ENCODE measurements at places on chromosomes 13 and 19. TPM values are rescaled to one million over a fixed set of nuclear protein-coding genes. Genes with fewer than 3 reads are reported as not detected.

Gene SYNGR4
- not detected for polyA plus RNA-seq

Gene TNFRSF19
- 1.2 TPM for polyA plus RNA-seq

Gene WDR88
- polyA plus RNA-seq = not detected

Gene IZUMO2
- polyA plus RNA-seq = not detected

- no peak for DNase-seq
Observed at GRCh38 chr13:111919849-111920248, 147.1 kb upstream of the SOX1 start.

DNA sequence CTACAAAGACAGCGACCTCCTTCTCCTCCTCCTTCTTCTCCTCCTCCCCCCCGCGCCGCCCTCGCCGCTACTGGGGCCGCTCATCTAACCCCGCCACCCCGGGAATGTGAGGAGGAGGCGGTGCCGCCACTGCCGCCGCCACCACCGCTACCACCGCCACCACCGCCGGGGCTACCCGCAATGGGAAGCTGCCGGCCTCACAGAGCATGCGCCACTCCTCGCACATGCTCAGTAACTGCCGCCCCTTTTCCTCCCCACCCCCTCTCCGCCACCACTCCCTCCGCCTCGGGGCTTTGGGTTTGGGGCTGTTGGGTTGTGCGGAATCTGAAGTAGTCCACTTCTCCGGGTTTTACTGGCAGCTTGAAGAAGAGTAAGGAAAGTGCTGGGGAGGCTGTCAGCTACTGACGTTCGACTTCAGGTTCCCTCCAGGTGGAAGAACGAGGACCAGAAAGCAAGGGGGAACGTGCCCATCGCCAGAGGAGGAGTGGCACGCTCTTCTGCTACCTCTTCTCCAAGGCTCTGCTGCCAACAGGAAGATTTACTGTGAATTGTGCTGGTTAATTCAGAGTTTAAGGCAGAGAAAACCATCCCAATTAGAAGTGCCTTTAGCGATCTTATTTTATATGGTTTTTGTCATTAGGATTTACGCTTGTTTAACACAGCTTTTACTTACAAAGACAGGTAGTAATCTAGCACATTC is at the start of gene MYCBP2:
Gene MYCBP2, minus strand, starts transcription at position 190 of the 700 bp plus-strand sequence. CDS start 319 bp downstream, outside the sequence.
- DNase-seq = peak; percentile 95

GRCh38 chr19:5628461-5628860 is 5.6 kb downstream of the SAFB start:
- no peak for DNase-seq

DNA sequence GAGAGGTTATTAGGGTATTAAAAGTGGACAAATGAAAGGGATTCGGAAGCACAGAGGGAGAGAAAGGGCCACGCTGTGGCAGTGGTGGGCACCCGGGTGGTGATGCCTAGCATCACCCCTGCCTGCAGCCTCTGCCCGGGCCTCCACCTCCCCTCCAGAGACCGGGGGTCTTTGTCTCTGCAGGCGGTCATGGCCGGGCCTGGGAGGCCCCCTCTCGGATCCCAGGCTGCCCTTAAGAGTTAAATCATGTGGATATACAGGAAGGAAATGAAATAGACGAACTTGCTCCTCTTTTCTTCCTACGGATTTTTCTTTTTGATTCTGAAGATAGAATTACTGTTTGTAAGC is 319.6 kb downstream of the ZNF536 start:
- DNase-seq = no peak

DNA sequence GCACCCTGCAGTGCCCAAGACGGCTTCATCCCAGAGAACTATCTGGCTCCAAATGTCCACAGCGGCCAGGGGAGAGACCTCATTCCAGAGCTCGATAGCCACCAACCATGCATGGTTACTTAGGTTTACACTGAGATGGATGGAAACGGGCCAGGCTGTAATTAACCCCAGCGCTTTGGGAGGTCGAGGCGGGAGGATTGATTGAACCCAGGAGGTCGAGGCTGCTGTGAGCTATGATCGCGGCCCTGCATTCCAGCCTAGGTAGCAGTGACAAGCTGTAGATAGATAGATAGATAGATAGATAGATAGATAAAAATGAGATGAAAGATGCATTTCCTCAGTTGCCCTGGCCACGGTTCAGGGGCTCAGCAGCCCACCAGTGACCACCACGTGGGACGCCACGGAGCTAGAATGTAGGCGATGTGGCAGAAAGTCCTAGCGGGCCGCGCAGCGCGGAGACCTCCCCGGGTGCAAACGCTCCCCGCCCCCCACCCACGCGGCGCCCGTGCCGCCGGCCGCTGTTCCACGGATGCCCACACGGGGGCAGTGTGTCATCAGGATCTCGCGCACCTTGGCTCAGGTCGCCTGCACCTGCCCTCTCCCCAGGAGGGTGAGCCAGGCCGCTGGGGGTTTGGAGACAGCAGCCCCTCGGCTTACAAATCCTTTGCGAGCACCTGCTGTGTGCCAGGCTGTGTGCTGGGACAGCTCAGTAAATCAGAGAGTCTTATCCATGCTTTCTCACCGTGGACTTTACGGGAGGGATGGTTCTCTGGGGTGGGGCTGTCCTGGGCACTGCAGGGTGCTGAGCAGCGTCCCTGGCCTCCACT is 13.5 kb upstream of the TLE5 start:
- DNase-seq = no peak

DNA sequence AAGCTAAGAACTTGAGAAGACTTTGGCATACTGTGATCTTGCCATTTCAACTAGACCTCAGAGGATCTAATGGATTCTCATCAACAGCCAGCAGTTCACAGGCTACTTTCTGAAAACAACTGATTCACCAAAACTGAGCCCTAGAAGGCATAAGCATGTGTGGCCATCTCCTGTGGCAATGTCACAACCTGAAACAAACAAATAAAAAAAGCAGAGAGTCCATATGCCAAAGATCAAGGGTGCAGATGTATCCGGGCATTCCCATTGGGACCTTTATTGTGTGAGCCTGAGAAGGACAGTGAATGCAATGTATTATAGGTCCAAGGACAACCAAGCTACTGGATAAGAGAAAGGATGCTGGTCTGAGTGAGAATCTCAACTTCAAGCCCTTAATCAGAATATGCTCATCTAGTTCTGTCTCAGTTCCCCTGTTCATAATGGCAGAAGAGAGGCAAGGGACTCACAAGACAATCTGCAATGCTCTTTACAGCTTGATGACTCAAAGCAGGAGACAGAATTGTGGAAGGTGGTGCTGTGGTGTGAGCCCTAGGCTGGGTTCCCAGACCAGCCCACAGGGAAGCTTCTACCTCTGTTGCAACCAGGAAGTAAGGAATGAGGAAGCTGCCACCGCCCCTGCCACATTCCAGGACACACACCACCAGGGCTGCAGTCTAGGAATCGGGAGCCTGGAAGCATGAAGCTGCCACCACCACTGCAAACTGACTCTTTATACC is 133.7 kb downstream of the RAP2A start:
- DNase-seq = peak; percentile 26

DNA sequence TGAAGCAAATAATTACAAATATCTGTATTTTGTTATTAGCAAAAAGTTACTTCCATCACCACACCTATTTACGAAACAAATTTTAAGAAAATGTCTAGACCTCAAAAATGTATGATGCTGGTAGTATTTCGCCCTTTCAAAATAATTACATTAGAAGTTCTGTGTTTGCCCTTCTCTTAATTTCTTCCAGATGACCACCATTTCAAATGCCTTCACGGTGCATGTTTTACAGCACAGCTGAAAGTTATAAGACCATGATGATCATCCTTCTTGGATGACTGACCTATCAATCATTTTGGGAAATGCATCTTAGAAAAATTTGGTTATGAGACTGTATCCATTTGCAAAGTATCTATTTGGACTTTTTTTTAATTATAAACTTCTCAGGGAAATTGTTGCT is 390.8 kb downstream of the SLITRK6 start:
- no peak for DNase-seq

DNA sequence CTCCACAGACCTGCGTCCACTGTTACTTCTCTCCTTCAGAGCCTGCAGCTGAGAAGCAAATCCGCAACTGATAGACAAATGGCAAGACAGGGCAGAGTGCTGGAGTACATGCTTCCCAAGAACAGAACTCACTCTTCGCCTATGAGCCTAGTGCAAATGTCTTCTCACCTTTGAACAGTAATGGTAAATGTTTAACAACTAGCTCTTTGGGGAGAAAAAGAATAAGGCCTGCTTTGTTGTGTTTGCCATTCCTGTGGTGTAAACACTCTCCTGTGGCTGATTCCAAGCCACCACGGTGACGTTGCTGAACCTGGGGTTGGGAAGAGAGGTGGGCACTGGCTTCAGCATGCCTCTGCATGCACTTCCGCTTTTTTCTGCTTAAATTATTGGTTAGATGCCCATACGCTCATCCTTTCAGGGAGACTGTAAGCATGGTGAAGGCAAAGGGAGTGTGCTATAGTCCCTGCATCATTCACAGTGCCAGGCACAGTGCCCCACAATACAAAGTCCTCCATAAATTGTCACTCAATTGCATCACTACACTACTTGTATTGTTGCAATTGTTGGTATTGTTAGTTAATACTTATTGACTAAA is 28.1 kb upstream of the GTF3A start:
- no peak for DNase-seq
